ENCODE measurements at places on chromosomes 2 and 18.

DNA sequence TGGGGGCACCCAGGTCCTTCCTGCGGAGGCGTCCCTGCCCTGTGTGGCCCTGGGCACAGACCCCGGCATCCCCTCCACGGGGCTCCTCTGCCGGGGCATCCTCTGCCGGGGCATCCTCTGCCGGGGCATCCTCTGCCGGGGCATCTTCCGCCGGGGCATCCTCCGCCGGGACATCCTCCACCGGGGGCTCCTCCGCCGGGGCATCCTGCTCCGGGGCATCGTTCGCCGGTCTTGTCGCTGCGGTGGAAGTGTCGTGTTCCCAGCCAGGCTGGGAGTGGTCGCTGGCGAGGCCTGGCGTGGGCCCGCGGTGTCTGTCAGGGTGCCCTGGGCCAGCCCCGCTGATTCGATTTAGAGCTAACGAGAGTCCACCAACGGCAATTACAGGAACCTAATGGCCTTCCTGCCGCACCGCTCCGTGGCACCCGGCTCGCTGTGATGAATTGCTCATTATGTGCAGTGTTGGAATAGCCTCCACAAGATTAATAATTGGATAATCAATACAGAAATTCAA lies 115.1 kb downstream of the NFATC1 start:
- DNase-seq = no peak

DNA sequence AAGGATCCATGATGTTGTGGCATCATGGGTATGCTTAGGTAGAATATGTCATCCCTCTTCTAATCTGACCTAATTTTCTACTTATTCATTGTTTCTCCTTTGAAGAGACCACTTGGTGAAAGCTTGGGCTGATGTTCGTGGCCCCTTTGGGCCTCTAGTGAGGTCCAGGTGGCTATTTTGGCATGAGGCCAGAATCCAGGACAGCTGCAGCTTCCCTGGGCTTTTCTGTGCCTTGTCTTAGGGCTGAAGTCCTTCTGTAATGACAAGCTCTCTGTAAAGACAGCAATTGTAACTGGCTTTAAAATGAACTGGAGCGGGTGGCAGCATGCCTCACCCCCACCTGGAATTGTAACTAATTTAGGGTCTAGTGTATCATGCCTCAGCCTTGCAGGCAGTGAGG lies 15.6 kb upstream of the MC2R start:
- DNase-seq = no peak

- no peak for DNase-seq
Measured at GRCh38 chr2:2714408-2714807, 383.3 kb upstream of the MYT1L start.

DNA sequence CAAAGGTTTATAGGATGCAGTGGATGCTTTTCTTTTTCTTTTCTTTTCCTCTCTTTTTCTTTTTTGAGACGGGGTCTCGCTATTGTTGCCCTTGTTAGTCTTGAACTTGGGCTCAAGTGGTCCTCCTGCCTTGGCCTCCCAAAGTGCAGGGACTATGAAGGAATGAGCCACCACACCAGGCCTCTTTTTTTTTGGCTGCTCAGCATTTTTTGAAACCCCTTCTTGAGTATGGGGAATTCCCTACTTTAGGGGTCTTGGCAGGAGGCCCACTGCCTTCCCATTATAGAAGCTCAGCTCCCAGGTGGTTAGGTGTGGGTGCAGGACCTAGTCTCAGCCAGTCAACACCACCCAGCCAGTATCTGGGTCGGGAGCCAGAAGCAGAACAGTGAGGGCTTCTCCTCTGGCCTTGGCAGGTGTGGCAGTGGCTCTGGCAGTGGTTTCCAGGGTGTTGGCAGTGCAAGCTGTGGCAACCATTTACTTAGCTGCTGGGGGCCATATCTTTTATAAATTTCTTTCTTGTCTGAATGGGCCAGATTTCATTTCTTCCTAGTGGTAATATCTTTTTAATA lies 51.4 kb upstream of the ACYP2 start:
- DNase-seq = no peak

DNA sequence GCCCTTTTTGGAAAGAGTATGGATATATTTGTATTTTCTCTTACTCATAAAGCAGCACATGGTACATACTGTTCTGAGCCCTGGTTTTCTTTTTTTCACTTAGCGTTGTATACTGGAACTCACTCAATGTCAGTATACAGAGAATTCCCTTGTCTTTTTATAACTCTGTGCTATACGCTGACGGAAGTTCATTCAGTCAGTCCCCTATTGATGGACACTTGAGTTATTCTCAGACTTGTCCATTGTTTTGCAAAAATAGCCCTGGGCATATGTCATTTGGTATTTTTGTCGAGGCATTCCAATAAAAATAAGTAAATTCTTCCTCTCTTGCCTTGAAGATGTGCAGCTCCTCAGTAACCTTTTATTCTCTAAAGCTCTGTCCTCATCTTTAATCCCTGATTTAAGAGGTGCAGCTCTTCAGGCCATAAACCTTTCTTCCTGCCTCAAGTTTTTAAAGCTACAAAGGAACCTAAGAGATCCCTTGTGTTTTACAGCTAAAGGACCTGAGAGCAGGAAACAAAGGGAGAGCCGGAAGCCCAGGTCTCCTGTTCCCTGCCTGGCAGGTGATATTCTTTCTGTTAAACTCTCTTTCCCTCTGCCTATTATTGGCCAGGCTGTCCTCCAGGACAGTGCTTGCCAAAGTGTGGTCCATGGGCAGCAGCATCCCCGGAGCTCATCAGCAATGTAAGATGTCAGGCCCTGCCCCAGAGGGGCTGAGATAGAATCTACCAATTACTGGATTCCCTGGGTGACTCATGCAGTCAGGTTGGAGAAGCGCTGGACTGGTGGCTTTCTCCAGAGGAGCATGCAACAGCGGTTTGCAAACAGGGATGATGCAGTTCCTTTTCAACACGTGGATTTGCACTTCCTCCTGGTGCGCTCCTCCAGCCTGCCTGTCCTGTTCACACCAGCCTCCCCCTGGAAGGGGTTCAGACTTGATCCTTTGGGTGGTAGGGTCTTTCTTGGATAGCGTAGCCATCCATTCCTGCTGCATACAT lies 158.0 kb downstream of the NEDD4L start:
- DNase-seq = no peak
